ENCODE measurements at places on chromosomes 6 and 20.

GRCh38 chr6:111297776-111298175 is 185.2 kb downstream of the REV3L start:
- no peak for DNase-seq

DNA sequence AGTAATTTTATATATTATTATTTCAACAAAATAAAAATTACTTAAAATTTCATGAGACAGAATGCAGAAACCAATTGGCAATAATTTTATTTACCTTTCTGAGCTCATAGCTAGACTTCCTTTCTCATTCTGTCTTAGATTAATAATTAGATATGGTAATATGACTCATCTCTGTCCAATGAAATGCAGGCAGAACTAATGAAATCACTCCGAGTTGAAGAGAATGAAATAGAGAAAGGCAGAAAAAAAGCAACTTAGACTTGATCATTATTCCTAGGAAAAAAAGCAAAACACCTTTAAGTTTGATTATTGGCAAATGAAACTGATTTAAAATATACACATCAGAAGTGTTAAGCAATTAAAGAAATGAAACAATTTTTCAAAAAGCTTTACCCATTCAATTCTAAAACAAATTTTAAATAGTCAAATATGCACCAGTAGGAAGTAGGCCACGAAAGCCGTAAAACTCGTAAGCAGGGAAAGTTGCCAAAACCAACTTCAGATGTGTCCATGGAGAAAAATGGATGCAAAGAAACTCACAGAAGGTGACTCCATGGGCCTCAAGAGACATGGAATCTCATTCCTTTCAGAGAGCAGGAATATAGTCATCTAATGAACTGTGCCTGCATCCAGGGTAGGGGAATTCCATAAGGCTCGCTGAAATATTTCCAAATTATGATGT is 293.8 kb upstream of the RGS17 start:
- DNase-seq, result no peak

GRCh38 chr20:35196313-35196712 is 24.4 kb downstream of the PROCR start:
- DNase-seq, result no peak

DNA sequence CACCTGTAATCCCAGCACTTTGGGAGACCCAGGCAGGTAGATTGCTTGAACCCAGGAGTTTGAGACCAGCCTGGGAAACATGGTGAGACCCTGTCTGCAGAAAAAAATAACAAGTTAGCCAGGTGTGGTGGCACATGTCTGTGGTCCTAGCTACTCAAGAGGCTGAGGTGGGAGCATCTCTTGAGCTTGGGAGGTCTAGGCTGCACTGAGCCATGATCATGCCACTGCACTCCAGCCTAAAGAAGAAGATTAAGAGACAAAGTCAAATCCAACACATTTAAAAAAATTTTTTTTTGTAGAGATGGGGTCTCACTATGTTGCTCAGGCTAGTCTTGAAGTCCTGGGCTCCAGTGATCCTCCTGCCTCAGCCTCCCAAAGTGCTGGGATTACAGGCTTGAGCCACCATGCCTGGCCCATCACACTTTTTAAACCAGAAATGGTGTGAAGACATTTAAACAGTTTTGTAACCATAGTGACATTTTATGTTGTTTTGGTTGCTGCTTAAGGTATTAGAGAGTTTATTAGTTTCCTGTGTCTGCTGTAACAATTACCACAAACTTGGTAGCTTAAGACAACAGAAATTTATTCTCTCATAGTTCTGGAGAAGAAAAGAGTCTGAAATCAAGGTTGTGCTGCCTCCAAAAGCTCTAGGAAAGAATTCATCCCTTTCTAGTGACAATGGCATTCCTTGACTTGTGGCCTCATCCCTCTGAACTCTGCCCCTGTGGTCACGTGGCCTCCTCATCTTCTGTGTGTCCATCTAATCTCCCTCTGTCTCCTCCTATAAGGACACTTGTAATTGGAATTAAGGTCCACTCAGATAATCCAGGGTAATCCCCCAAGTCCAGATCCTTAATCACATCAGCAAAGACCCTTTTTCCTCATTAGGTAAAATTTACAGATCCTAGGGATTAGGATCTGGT is 104.6 kb upstream of the TNFAIP3 start:
- no peak for DNase-seq

- DNase-seq, result peak; percentile 35
These were observed 55.4 kb upstream of the TULP4 start for GRCh38 chr6:158256746-158257424.

- no peak for DNase-seq
These were observed 5.3 kb upstream of the CCM2L start for GRCh38 chr20:32004963-32005362.

DNA sequence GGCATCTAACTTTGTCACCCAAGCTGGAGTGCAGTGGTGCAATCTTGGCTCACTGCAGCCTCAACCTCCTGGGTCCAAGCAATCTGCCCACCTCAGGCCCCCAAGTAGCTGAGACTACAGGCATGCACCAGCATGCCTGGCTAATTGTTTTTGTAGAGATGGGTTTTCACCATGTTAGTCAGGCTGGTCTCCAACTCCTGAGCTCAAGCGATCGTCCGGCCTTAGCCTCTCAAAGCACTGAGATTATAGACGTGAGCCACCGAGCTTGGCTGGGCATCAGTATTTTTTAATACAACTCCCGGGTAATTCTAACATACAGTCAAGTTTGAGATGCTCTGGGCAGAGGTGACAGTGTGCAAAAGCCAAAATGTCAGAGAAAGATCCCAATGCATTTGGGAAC is 73.5 kb downstream of the NFATC2 start:
- no peak for DNase-seq

- DNase-seq, result no peak
These were observed 902 bp downstream of the SAMHD1 start for GRCh38 chr20:36950414-36951197.

DNA sequence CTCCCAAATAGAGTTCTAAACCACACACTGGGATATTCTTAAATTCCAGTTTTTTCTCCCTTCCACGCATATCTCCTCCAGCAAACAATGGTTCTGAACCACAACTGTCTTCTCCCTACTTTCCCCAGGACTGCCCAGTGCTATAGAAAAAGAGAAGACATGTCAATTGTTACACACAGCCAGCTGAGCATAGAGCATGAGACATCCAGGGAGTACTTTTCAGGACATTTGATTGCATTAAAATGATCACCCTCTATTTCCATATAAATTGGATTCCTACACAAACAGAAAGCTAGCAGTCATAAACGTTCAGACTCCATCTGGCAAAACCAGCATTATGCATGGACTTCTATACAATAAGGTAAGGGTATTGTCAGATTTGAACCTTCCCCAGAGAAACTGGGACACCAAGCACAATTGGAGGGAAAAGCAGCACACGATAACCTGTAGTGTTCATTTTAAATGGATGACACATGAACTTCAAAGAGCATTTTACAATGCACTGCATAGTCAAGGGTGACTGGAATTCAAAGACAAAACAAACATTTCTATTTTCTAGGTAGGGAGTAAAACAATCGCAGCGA is 93.1 kb upstream of the HEY2 start:
- no peak for DNase-seq

Data from foreskin melanocyte (primary cell).